Amygdala (tissue), 56 donors: ENCODE measurements at places on chromosomes 7 and 10.

DNA sequence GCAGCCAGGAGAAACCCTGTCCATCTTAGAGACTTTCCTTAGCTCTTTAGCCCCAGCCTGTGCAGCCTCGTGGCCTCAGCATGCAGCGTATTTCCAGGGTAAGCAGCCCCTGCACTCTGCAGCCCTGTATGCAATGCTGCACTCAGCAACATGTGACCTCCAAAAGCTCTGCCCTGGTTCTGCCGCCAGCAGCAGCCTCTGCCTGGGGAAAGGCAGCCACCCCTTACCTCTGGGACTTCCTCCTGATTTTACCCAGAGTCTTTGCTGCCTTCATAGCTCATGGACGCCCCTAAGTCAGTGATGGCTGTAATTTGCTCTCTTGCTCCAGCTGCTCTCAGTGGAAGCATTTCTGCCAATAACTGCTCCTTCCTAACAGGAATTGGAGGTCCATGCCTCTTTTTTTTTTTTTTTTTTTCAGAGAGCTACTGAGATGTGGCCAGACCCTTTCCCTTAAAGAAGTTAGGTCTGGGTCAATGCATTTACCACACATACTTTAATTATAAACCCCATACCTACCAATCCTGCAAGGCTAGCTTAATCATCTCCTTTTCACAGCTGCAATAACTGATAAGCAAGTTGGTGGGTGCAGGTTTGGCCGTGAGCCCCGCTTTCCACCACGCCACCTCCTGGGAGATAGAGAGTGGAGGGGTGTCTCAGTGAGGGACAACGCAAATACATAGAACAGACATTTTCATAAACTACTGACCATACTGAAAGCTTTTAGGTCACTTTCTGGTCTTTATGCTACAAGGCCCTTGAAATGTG lies 71.7 kb downstream of the RAMP3 start:
- no peak for DNase-seq

GRCh38 chr10:62634576-62634975 lies 169.9 kb upstream of the ADO start:
- no peak for DNase-seq

GRCh38 chr10:104146882-104147281 lies 24.9 kb downstream of the SFR1 start:
- peak; percentile 30 for DNase-seq

DNA sequence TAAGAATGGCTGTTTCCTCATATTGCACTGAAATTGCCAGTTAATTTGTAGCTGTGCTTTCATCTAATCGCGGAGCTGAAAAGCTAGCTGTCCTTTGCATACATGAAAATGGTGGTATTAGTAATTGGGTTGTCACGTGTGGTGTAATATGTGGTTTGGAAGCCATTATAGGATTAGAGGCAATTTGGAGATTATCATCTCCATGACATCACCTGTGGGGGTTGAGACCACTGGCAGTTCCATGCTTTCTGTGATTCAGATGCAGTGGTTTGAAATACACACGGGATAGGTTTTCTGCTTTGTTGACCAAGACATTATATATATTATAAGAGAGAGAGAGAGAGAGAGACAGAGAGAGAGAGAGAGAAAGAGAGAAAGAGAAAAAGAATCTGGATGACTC lies 180.8 kb downstream of the RAB11FIP2 start:
- no peak for DNase-seq

- no peak for DNase-seq
Observed at GRCh38 chr7:110399421-110399820, 691.5 kb upstream of the LRRN3 start.

DNA sequence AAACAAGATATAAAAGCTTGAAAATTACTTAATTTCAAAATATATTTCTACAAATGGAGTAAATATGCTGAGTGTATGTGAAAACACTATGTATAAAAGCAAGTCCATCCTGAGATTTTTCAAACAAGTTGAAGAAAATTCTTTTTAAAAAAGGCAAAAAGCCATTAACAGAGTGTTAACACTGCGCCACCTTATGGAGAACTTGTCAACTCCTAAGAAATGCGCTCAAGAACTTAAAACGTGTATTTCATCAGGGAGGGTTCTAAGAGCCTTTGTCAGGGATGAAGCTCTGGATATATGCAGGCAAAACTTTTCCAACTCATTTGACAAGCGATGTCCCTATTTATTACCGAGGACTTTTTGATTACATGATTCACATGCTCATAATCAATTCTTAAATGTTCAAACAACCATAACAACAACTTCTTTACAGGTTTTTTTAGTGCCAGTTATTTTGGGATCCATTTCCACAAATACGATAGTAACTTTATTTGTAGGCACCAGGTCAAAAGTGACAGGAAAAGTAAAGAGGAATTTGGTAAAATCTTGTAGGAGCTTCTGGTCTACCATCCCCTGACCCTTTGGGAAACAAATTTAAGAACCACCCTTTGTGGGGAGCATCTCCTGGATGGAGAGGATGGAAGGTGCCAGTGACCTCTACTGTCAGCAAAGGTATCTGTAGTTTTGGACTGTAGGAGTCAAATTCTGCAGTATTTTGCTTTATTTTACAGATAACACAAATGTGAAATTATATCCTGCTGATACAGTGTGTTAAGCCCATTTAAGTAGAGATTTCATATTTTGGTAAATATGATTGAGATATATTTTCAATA lies 23.2 kb downstream of the CALCR start:
- peak; percentile 2 for DNase-seq

DNA sequence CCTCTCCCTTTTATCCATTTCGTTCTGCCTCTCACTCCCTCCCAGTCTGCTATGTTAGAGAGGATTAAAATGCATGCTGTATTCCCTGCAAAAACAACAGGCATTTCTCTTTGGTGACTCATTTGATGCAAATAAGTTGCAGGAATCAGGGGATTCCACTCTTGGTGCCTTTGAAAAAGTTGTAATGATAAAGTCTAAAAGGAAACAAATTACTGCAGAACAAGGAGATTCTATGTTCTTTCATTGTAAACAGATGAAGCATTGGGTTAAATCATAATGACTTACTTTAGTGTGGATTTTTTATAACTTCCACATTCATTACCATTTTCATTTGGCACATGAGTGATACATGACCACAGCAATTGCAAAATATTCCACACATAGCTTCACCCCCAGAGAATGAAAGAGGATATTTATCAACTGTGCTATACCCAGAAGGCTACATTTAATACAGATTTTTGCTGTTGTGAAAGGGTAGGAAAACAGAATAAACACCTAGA lies 33.4 kb upstream of the ABLIM1 start:
- DNase-seq = no peak

DNA sequence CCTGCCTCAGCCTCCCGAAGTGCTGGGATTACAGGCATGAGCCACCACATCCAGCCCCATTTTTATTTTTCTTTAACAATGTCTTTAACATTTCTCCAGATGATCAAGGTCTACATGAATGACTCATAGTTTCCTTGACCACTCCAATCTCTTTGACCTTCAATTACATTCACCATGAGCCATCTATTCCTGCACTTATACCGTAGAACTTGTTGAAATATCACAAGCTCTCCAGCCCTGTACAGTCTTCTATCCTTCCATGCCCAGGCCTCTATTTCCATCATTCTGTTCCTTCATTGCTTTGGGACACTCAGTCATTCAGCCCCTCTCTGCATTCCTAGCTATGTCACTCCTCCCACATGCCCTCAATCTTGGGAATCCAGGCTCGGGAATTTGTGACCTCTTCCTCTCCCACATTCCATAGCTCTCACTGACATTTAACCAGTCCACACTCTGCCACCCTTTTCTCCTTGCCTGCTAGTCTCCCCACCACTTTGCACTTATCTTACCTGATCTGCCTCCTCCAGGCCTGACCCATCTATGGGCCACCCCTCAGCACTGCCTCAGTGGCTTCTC lies 151.8 kb upstream of the STK17A start:
- no peak for DNase-seq

DNA sequence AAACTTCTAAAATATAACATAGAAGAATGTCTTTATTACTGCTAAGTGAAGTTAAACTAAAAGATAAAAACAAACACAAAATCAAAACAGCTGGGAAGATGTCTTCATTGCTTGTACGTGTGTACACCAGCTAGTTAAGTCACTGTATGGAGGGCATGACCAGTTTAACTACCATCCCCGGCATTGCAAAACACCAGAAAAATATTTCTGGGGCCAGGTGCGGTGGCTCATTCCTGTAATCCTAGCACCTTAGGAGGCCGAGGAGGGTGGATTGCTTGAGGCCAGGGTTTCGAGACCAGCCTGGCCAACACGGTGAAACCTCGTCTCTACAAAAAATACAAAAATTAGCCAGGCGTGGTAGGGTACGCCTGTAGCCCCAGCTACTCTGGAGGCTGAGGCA lies 19.2 kb upstream of the C7orf33 start:
- DNase-seq = no peak

- DNase-seq = no peak
Observed at GRCh38 chr7:104275900-104276299, 52.5 kb upstream of the LHFPL3 start.

DNA sequence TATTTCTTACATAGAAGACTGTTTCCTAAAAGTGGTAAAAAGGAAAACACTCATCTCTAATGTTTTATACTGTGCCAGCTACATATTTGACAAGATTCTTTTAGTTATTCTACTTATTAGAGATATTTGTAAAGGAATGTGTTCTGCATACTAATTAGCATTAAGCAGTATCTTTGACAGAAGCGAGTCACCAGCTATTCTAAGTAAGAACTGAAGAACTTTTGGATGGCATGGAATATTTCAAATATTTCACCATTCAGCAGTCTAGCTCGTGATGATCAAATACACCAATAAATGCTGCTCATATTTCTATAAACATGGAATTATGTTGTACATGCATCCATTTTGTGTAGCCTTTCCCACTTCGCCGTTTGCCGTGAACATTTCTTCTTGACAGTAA lies 241.6 kb upstream of the TCF7L2 start:
- DNase-seq = no peak

DNA sequence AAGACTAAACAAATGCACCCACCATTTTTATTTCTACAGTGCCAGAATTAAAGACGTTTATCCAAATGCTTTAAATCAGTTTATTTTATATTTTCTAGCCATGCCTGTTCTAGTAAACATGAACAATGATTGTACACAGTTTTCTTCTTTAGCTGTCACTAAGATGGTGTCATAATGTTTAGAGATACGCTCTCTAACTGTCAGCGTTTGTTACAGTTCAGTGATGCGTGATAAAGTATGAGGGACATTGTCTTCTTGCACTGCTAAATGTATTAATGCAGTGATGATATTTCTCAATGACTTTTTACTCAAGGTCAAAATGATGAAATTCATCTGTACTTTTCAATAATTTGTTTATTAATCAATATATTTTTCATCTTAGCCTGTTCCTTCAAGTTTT lies 513.6 kb downstream of the ATRNL1 start:
- DNase-seq = no peak

- DNase-seq = no peak
Observed at GRCh38 chr7:142422621-142423020, 164.8 kb upstream of the PRSS58 start.

DNA sequence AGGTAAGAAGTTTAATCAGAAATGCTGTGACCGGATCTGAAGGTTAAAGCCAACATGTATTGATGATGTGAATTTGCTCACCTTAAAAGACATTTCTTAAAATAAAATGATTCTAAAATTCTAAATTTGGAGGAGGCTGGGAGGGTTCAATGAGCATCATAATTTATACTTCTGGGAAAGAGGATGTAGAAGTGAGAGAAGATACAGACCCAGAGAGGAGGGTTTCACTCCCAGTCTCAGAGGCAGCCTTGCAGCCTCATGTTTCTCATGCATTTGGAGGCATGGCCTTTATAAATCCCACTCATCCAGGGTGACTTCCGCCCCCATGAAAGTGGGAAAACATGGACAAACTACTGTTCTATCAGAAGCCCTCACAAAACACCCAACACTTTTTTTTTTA lies 305.6 kb upstream of the PITRM1 start:
- no peak for DNase-seq

- no peak for DNase-seq
Observed at GRCh38 chr7:86953219-86953618, 106.2 kb downstream of the ELAPOR2 start.

DNA sequence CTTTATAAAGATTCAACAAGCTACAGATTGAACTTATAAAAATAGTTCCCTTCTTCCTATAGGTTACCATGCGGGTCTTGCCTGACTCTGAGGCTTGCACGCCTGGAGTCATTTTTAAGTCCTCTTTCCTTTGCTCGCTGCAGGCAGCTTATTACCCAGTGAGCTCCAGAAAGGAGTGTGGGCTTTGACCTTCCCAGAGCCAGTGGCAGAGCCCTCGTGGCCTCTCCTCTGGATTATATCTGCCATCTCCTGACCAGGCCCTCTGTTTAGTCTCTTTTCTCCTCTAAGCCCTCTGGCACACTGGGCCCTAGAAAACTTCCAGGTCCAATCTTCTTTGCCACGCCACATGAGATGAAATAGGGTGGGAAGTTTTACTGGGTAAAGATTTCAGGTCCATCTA lies 39.9 kb upstream of the EZH2 start:
- no peak for DNase-seq

- peak; percentile 64 for DNase-seq
Observed at GRCh38 chr10:86261941-86262687, 104.5 kb downstream of the GRID1 start.

GRCh38 chr10:32163762-32164148 lies 107.5 kb upstream of the KIF5B start:
- no peak for DNase-seq

GRCh38 chr10:113603057-113603777 lies 50.4 kb downstream of the HABP2 start:
- no peak for DNase-seq

GRCh38 chr10:47081264-47081663 lies 170.0 kb downstream of the PTPN20 start:
- no peak for DNase-seq

- DNase-seq = no peak
Observed at GRCh38 chr10:119444866-119445265, 97.7 kb downstream of the RGS10 start.

DNA sequence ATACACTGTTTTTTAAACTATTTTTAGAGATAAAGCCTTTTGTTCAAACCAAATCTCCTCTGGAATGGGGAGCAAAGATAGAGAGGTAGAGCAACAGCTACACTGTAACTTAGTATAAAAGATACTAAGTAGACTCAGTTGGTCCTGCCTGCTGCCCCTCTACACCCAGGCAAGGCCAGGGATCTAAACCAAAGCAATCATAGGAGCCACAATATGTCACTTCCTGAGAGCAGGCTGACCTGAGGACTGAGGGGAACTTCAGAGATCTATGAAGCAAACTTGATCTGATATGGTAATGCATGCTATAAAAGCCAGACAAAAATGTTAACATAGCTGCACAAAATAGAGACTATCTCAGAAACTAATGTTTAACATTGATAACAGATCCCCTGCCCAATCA lies 7.0 kb upstream of the TRDMT1 start:
- DNase-seq = no peak

DNA sequence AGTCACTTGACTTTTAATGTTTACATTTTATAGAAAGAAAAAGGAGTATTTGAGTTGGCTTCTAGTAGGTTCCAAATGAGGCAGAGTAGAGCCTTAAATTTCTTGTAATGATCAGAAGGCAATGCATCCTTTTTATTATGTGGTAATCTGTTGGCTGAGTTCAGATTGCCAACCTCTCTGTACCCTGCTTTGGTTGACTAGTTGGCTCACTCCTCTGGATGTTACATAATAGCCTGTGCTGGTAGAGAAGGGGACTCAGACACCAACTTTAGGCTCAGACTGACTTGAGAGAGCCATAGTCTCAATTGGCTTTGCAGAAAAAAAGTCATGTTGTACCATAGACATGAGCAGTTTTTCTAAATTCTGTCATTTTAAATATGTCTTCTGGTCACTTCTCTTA lies 46.8 kb upstream of the GLCCI1 start:
- no peak for DNase-seq
